Right lobe of liver (tissue), 6 donors: ENCODE measurements at places on chromosomes 1 and 21.

DNA sequence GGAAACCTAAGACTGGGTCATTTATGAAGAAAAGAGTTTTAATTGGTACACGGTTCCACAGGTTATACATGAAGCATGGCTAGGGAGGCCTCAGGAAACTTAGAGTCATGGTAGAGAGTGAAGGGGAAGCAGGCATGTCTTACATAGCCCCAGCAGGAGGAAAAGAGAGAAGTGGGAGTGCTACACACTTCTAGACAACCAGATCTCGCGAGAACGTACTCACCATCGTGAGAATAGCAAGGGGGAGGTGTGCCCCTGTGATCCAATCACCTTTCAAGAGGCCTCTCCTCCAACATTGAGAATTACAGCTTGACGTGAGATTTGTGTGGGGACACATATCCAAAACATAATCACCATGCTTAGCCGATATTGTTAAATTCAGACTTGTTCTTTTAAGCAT is 62.8 kb downstream of the DYRK1A start:
- no peak for DNase-seq

- no peak for DNase-seq
Observed at GRCh38 chr1:30975217-30975616, 66.7 kb upstream of the SDC3 start.

- DNase-seq, result no peak
Observed at GRCh38 chr1:9719978-9720722, 68.6 kb downstream of the PIK3CD start.

DNA sequence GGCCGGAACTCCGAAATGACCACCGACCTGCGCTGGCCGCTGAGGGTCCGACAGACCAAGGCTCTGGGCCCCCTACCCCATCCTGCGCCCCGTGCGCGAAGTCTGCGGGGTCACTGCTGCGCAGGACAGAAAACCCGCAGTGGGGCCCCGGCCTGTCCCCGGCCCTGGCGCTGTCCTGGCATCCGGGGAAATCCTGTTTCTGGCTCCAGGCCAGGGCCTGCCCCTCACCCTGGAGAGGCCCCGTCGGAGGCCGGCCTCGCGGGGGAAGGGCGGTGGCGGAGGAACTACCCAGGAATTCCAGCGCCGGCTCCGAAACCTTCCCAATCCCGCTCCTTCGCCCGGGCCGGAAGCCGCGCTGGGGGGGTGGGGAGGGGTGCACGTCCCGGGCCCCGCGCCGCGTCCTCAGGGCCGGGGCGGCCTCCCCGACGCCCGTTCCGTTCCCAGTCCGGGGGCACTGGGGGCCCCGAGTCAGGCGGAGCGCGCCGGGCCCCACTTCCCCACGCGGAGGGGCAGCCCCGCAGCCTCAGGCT is 77.0 kb downstream of the MORN1 start:
- DNase-seq, result no peak

DNA sequence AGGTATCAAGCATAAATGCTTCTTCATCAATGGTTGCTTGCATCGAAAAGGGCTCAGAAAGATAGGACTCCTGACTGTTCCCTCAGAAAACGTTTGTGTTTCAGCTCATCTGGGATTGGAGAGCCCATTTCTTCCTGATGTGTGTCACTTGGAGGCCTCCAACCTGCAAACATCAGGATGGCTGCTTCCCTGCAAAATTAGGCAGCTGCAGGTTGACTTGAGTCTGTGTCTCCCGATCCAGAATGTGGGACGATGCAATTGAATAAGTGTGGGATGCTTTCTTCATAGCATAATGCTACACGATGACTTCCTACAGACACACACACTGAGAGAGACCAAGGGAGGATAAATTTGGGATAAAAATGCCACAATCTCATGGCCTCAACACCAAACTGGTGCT is 42.2 kb downstream of the OLIG1 start:
- no peak for DNase-seq

DNA sequence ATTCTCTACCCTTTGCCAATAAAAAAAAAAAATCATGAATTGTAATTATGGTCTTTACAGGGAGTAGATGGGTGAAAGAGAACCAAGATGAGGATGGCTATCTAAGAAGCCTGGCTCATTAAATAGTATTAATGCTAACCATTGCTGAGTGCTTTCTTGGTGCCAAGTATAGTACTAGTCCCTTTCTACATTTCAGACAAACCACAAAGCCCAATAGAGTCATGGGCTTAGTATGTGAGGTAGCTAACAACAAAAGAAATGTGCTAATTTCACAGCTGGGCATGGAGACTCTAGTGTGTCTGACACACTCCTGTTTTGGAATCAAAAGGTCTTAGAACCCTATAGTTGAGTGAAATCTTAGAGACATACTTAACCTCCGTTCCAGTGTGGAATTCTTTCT is 84.5 kb upstream of the ESRRG start:
- no peak for DNase-seq

DNA sequence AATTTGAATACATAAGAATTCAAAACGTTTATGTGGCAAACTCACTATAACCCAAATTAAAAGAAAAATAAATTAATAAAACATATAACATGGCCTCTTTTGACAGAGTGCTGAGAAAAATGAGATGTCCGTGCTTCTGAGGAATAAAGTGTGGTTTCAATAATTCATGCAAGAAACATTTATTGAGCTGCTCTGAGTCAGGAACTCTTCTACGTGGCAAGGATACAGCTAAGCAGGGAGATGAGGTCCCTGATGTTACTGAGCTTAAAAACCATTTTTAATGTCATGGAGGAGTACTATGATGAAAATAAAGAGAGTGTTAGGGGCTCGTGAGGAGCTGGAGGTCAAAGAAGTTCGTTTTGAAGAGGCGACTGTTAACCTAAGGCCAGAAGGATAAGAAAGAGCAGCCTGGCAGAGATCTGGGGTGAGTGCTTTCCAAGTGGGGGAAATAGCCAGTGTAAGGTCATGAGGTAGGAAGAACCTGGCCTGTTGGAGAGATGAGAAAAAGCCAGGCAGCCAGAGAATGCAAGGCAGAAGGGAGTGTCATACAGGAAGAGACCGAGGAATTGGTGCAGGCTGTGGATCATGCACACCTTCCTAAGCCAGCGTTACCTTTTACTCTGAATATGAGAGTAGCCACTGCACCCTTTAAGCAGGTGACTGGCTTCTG is 182.2 kb upstream of the DUSP10 start:
- DNase-seq, result no peak

DNA sequence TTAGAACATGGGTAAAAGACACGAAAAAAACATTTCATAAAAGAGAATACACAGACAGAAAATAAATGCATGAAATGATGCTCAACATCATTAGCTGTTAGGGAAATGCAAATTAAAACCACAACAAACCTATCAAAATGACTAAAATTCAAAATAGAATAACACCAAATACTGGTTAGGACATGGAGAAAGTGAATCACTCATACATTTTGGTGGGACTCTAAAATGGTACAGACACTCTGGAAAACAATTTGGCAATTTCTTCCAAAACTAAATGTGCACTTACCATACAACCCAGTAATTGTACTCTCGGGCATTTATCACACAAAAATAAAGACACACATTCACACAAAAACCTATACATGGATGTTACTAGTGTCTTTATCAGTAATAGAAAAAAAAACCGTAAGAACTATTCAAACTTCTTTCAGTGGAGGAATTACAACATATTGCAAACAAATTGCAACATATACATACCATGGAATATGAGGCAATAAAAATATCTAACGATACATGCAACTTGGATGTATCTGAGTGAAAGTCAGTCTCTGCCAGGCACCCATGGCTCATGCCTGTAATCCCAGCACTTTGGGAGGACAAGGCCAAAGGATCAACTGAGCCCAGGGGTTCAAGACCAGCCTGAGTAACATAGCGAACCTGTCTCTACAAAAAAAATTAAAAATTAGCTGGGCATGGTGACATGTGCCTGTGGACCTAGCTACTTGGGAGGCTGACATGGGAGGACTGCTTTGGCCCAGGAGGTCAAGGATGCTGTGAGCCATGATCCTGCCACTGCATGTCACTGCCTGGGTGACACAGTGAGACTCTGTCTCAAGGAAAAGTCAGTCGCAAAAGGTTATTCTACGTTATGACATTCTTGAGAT is 19.6 kb downstream of the HSF2BP start:
- DNase-seq, result no peak

DNA sequence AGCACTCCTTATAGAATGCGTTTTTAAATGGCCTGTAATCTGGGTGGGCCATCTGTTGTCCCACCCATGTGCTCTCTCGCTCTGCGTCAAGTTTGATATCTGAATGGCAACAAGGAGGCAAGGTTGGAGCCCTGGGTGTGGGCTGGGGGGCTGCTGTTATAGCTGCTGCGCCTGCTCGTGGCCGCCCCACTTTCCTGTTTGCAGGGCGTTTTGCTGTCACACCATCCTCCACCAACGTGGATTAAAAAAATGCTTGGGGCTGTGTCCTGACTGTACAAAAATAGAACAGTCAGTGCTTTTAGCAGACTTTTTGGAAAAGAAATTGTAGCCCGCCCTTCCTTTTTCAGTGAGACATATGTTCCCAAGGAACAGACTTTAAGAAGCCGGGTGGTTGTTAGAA is 25.4 kb downstream of the UMODL1 start:
- DNase-seq, result no peak

GRCh38 chr21:33007747-33008146 is 18.0 kb upstream of the OLIG2 start:
- no peak for DNase-seq

- DNase-seq, result no peak
Observed at GRCh38 chr1:78855258-78855657, 151.3 kb downstream of the ADGRL4 start.

- no peak for DNase-seq
Observed at GRCh38 chr1:3598051-3598491, 13.2 kb downstream of the MEGF6 start.
